ENCODE measurements at places on chromosomes 6 and 20.

DNA sequence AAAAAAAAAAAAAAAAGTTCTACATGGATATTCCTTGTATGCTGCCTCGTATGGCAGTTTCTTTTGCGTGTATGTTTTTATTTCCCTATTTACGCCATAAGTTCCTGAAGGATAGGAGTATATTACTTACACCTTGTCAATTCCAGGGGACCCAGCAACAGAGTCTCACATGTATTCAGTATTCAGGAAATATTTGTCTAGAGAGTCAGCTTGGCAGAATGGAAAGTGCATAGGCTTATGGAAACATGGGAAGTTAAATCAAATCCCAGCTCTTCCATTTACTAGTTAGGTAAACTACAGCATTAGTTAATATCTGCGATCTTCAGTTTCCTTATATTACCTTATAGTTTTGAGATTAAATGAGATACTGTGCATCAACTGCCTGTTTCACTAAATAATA is 51.1 kb upstream of the SLC22A16 start:
- DNase-seq, result no peak

DNA sequence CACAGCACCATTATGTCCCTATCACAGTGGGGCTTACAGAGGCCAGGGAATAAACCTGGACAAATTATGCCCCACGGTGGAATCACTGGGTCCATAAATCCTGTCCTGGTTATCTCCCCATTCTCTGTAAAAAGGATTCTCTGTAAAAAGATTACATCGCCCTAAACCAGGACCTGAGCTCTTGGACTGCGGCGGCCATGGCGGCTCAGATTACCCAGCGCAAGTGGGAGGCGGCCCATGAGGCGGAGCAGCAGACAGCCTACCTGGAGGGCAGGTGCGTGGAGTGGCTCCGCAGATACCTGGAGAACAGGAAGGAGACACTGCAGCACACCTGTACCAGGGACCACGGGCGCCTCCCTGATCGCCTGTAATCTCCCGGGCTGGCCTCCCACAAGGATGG is 8.4 kb upstream of the HLA-A start:
- no peak for DNase-seq

DNA sequence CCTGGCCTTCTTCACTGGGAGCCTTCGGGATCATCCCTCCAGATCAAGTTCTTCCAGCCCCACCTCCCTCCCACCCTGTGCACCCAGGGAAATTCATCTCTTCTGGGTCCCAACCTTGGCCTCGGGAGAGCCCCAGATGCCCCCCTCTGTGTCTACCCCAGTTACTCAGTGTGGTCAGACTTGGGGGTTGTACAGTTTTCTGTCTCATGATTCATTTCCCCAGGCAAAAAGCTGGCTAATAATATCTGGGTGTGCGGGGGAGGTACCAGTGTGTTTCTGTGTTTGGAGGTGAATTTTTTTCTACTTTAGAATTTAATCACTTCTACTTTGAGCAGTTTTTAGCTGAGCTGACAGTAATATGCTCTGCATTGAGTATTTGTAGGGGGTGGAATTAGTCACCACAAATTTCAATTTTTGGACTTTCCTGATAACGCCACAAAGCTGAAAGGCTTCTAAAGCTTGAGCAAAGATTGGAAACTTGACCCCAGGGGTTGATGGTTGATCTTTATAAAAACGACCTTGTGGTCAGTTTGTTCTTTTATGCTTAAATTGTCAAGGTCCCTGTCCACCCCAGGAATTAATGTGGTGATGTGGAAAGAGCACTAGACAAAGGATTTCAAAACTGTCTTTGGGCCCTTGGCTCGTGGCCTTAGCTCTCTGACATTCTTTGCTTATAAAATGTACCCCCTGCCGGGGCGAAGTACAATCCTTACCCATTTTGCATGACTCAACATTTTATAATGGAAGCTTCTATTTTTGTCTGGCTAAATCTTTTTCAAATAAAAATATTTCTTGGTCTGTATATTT is 284.7 kb upstream of the TAB2 start:
- no peak for DNase-seq

- DNase-seq, result no peak
Observed at GRCh38 chr6:159429433-159429832, 260.2 kb downstream of the FNDC1 start.

DNA sequence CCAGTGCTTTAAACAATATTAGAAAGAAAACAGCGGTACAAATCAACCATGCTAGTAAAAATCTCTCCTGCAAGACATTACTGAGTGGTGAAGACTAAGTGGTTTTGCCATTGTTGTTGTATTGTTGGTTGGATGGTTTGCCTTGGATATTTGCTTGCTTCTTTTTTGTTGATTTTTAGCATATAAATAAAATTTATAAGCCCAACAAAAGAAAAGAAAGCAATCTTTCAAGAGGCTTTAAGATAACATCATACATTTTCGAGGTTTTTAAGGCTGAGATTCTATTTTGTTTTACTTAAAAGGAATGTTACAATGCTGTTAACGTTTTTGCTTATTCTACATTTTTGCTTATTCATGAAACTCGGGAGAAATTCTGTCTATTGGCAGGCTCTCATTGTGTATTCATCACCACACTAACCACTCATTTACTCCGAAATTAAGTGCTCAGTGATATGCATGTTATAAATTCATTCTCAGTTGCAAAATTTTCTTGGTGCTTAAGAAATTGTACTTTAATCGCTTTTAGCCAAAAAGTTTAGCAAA is 139.1 kb downstream of the LAMA2 start:
- DNase-seq, result no peak

GRCh38 chr20:37723668-37724067 is 29.8 kb downstream of the CTNNBL1 start:
- DNase-seq, result no peak

DNA sequence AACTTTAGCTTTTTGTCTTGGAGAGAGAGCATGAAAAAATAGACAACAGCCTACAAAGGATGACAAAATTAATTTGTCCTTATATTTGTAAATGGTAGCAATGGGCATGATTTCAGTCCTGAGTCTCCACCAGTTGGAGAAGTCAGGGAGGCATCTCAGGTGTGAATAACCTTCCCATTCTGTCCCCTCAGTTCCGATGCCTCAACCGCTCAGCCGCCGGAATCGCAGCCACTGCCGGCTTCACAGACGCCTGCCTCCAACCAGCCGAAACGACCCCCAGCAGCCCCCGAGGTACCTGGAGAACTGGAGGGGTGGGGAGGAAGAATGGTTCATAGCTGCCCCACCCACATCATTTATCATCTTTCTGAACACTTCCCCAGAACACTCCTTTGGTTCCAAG is 3.6 kb downstream of the PRRC2A start:
- DNase-seq, result no peak

DNA sequence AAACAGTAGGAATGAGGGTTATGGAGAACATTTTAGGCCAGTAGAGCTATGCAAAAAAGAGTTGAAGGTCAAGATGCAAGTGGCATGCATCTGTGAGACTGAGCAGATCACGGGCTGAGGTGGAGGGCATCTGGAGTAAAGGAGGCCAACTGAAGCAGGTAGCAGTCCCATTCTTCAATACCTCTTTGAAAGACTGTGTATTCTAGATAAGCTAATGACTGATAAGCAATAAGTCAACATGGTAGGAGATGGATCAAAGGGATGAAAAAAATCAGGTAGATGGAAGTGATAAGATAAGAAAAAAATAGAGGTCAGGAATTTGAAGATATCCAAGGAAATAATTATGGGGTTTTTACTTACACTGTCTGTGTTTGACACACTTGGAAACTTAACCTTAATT is 55.6 kb downstream of the ARMC2 start:
- DNase-seq, result no peak

GRCh38 chr6:138520463-138520862 is 21.2 kb upstream of the NHSL1 start:
- DNase-seq, result peak; percentile 12

GRCh38 chr6:72348926-72349325 is 272.9 kb upstream of the KCNQ5 start:
- DNase-seq, result no peak

DNA sequence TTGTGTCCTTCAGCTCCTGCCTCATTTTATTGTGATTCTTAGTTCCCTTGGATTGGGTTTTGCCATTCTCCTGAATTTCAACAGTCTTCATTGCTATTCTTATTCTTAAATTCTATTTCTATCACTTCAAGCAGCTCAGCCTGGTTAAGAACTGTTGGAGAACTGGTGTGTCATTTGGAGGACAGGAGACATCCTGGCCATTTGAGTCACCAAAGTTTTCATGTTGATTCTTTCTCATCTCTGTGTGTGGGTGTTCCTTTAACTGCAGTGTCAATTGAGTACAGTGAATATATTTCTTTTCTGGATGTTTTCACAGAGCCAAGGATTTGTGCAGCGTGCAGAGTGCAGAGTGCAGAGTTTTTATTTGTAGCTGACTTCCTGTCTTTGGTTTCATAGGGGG is 33.5 kb upstream of the TFB1M start:
- DNase-seq, result no peak

DNA sequence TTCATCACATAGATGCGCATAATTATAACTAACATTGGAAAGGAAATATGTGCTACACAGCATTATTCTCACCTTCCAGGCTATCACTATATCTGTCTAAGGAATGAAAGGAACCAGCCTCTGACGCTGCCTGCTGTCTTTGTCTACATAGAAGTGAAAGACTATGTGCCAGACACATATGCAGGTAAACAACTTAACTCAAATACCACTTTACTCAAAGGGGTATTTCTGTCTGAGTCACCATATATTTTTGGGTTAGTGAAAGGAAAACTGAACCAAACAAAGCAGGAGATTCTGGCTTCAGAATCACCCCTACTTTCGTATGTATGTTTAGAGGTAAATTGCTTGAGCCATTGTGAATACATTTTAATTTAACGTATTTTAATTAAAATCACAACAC is 328.6 kb upstream of the PLCB4 start:
- no peak for DNase-seq

GRCh38 chr6:6976193-6976592 is 131.6 kb upstream of the RREB1 start:
- no peak for DNase-seq

DNA sequence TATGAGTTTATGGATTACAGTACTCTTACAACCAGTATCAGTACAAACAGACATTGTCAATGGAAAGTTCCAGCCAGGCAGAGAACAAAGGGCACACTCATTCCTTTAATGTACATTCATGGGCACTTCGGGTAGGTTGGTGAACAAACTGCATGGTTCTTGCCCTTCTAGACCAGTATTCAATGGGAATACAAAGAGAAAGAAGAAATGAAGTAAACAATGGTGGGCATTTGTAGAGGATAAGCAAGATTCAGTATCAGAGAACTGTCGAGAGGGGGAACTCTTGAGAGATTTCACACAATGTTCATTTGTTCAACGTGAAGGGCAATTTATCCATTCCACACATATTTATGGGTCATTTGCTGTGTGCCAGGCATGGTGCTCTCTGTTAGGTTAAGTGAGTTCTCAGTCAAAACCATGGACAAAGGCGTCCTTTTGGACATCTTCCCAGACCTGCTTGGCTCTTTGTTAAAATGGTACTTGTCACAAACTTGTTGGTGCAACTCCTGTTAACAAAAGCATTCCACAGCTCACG is 714.8 kb downstream of the DHX35 start:
- peak; percentile 22 for DNase-seq

DNA sequence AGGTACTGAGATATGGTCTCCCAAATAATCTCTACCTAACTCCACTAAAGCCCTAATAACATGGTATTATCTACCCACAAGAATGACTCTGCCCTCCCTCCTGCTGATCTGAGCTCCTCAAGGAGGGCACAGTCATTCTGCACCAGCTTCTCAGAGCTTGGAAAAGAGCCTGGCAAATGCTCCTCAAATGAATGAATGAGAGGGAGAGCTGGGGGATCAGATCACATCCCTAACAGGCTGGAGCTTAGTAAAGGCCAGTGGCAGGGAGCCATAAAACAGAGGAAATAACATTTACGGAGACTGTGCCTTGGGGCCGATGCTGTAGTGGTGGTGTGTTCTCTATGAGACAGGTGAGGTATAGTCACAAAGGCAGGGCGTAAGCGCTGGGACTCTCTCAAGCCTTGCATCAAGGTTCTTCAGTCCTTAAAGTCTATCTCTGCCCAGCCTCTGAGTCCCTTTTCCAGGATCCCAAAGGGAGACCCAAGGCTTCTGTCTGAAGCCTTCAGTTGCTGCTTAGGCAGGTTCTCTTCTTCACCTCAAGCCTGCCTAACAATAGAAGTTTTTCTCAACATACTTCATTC is 7.2 kb upstream of the NNAT start:
- no peak for DNase-seq

GRCh38 chr20:992801-993535 is 9.1 kb downstream of the RSPO4 start:
- no peak for DNase-seq

All from NCI-H446 (cell line).